ENCODE measurements at places on chromosomes 13 and 19.

DNA sequence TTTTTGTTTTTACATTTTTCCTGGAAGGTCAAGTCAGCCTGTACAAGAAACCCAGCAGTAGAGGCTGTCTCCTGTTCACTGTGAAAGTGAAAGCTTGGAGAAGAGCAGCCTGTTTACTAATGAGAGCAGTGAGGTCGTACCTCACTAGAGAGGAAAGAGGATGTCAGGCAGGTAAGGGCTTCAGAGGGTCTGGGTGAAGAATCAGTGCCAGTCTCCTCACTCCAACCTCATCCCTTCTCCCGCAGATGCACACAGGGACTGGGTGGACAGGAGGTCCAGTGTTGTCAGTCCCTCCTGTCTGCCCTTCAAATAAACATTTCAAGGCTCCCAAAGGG is 462.5 kb downstream of the KLF5 start:
- DNase-seq, result no peak

GRCh38 chr19:15197942-15198341 is 2.9 kb downstream of the NOTCH3 start:
- DNase-seq, result no peak

DNA sequence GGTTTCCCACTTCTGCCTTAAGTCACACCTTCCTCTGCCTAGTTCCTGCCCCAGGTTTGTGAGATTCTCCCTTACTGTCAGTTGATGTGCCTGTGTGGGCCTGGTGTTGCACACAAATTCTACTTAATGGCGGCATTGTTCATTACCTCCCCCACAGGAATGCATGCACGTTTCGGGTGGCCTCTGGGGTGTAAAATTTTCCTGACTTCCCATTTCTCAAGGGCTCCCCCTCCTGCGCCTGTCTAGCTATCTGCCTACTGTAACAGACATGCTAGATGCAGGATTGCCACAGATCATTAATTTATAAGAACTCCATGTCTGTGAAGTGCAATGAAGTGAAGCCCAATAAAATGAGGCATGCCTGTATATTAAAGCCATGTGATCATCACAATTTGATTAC is 1466.3 kb downstream of the PCDH9 start:
- no peak for DNase-seq

DNA sequence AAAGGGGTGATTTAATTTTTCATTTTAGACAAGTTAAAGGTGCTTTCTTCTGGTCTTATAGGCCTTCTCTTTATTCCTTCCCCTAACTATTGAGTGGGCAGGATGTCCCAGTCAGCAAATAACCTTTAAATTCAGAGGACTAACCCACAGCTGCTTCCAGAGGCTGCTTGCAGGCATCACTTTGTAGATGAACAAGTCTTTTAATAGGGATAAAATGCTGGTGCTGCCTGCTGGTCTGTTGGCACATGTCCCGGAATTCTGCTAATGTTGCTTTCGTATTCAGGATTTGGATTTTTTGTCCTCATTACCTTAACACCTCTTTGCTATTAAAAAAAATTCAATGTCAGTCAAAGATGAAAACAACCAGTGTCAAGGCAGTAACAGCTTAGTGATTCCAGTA is 132.7 kb upstream of the KL start:
- DNase-seq, result no peak

- no peak for DNase-seq
Observed at GRCh38 chr19:19460761-19461265, 54.5 kb downstream of the TSSK6 start.

- DNase-seq, result no peak
Observed at GRCh38 chr13:49776871-49777270, 15.6 kb downstream of the KPNA3 start.

GRCh38 chr13:74226791-74227475 is 92.7 kb upstream of the KLF12 start:
- no peak for DNase-seq

DNA sequence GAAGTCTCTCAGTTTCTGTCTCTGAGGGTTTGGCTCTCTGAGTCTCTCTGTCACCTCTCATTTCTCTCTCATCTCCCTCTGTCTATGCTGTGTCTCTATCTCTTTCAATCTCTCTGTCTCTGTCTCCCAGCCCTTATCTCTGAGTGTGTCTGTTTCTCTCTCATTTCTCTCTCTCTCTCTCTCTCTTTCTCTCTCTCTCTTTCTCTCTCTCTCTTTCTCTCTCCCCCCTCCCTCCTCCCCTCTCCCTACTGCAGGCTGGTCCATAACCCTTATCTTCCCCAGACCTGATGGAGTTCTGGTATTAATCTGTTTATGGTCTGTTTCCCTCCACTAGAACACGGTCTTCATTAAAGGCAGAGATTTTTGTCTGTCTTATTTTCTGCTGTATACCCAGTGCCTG is 1.3 kb upstream of the PVR start:
- DNase-seq, result no peak

DNA sequence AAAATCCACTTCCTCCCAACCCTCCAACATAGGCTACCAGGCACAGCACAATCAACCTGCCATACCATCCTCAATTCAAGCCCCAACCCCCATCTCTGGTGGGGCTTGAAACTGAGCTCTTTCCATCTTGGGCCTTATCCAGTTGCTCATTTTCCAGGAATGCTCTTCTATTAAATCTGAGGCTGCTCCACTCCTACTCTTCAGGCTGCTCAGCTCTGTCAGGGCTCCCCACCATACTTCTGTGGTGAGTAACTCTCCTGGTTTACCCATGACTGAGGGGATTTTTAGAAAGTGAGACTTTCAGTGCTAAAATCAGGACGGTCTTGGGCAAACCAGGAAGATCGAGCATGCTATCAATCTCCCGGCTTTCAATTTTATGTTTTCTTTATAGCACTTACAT is 512.8 kb downstream of the LMO7 start:
- DNase-seq, result no peak

DNA sequence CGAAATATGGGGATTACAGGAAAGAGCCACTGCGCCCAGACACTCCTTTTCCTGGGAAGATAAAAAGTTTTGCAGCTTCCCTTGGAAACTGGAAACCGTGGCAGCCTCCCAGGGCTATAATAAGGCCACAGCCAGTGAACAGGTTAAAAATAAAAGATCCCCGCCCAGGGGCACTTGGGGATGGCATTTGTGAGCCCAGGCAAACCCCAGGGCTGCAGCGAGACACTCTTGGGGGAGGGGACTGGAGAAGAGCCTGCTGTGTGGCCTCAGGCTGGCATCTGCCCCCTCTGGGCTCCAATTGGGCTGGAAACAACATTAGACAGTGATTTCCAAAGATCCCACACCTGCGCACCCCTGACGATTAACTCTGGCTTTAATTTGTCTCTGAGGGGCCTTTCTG is 11.2 kb downstream of the FEM1A start:
- DNase-seq, result no peak

- DNase-seq, result no peak
Observed at GRCh38 chr13:48950501-48950875, 25.2 kb upstream of the FNDC3A start.

DNA sequence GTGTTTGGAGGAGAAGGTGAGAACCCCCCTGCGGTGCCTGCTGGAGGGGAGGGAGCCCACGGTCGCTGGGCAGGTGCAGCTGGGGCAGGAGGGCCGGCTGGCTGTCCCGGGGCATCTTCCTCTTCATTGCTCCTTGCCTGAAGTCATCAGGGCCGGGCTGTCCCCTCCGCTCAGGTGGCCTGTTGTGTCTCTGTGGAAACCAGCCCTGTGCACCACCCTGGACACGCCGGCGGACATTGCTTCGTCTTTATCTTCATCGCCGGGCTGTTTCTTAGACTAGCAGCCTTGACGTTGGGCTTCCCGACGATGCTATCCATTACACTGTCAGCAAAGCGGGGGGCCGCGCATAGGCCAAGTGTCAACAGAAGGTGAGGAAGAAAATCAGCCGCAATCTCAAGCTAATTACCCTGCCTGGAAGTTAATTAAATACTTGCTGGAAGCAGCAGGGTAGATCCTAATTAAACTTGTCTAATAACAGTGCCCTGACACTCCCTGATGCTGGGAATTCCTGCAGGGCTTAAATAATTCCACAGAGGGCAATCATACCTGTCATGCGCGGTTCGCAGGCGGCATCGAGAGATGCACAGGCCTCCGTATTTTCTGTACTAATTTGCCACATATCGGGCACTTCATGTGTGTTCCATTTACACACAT is 111.4 kb upstream of the SOX1 start:
- no peak for DNase-seq

GRCh38 chr13:29065142-29065541 is 245.0 kb downstream of the MTUS2 start:
- DNase-seq, result no peak

DNA sequence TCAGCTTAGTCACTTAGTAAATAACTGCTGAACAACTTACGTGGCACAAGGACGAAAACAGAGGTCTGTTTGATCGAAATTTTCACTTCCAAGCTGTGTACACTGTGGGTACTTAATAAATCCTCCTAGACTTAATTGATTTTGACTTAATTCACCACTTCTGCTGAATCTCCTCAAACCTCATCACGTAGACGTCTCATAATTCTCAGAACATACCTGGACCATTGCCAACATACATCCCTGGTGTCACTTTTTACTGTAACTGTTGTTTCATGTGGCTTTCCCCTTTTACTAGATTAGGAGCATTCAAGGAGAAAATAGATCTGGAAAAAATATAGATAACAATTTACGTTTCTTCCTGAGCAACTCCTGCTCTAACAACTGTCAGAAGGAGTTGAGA is 105.0 kb downstream of the MBNL2 start:
- DNase-seq, result no peak

- DNase-seq, result no peak
Observed at GRCh38 chr13:50645092-50645491, 198.4 kb downstream of the DLEU7 start.

DNA sequence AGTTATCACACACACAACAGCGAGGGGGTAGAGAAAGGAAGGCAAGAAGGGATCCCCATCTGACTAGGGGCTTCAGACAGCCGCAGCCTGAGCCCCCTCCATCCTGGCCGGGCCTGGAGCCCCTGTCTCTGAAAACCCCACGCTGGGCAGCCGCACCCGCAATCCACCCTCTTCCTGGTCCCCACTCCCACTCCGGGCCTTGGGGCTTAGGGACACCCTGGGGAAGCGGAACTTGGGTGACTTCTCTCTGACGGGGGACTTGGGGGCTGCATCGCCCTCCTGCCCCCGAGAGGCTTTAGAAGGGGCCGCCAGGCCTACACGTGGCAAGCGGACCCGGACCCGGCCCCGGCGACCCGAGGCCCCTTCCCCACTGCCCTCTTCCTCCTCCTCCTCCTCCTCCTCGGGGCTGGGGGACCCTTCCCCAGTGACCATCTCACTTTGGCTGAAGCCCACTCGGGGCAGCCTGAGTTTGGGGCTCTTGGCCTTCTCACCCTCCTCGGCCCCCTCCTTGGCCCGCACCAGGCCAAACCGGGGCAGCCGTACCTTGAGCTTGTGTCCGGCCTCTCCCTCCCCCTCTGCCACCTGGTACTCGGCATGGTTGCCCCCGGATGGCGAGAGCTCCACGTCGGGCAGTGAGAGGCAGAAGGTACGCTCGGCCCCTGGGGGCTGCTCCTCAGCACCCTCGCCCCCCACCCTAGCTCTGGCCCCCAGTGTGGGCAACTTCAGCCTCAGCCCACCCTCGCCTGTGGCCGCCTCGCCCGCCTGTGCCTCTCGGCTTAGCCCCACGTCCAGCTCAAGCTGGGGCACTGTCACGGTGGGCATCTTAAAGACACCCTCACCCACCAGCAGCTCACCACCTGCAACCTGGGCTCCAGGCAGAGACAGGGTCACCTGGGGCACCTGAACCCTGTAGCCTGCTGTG is 4.2 kb upstream of the HIPK4 start:
- no peak for DNase-seq

- DNase-seq, result no peak
Observed at GRCh38 chr13:50208826-50209335, 193.6 kb downstream of the KCNRG start.

All from stimulated activated effector memory CD8-positive, alpha-beta T cell treated with anti-CD3 and anti-CD28 coated beads, Interleukin-12 subunit alpha, Interleukin-12 subunit beta, amount 100 ng/mL, for 72 hours (primary cell).